ENCODE measurements at places on chromosomes 2 and 18. TPM values are rescaled to one million over a fixed set of nuclear protein-coding genes. Genes with fewer than 3 reads are reported as not detected.

Gene ANKRD29
- total RNA-seq = 0.61 TPM

- peaks cover 74% of the 10 kb centered on the region for H3K4me1 ChIP-seq
- no peak overlapping the region for H3K27ac ChIP-seq
- no peak for DNase-seq
- H3K36me3 ChIP-seq = no peaks in the 10 kb centered on the region
- no peaks in the 10 kb centered on the region for H3K27me3 ChIP-seq
Observed at GRCh38 chr2:120862201-120863060, 126.8 kb downstream of the GLI2 start.

- H3K27ac ChIP-seq = no peak overlapping the region
- H3K36me3 ChIP-seq = peaks cover 15% of the 10 kb centered on the region
- H3K27me3 ChIP-seq = no peaks in the 10 kb centered on the region
Observed at GRCh38 chr2:189834059-189834458, 49.8 kb downstream of the PMS1 start.

DNA sequence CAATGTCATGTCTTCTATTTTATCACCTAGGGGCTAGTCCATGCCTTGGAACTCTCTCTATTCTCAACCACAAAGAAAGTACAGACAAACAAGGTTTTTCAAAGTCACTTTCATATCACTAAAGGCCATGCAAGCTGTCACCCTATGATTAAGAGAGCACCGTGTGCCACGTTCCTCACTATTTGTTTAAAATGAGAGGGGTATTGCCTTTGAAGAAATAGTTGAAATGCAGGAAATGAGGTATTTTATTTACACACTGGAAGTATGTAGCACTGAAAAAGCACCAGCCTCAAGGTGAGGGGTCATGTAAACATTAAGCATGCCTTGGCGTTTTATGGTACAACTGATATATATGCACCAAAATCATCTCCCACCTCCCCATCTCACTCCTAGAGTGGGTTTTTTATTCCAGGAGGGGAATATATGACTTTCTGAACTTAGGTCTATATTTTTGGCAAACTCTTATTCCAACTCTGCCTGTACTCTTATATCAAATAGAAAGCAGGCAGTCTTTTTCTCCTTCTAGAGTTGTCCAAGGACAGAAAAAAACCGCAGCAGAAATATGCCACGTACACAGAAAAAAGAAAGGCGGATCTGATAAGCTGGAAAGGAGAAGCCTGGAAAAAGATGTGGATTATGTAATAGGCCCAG lies 53.5 kb downstream of the VSNL1 start:
- H3K36me3 ChIP-seq = no peaks in the 10 kb centered on the region
- H3K4me3 ChIP-seq = no peak overlapping the region
- no peaks in the 10 kb centered on the region for H3K27me3 ChIP-seq
- H3K27ac ChIP-seq = no peak overlapping the region
- no peaks in the 10 kb centered on the region for H3K4me1 ChIP-seq

DNA sequence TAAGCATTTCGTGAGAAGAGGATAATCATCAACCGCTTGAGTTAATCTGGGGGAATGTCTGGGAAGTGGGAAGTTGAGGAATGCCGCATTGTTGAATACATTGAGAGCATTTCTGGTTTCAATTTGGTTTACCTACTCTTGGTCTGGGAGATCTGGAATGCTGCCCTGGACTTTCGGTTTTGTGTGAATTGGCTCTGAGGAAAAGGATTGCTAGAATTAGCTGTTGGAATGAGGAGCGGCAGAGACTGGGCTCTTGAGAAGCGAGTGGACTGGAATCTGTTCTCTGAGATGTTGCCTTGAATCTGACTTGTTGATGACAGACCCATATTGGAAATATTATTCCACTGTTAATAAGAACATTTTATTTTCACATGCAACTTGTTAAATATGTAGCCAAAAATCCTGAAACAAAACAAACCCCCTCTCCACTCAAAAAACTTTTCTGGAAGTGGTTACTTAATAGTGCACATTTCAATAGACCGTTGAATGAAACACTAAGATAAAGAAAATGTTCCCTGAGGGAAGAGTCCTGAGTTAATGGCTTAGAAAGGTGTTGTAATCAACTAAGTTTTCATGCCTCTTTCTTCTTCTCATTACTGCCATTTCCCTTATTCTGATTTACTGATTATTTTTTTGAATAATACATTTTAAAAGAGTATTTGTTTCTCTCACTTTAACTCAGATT lies 50.8 kb downstream of the PTPRM start:
- peaks cover 12% of the 10 kb centered on the region for H3K4me1 ChIP-seq
- no peak for DNase-seq
- H3K27ac ChIP-seq = no peak overlapping the region
- no peak overlapping the region for H3K4me3 ChIP-seq
- H3K27me3 ChIP-seq = no peaks in the 10 kb centered on the region

- no peaks in the 10 kb centered on the region for H3K36me3 ChIP-seq
- H3K4me3 ChIP-seq = no peak overlapping the region
- peaks cover 4% of the 10 kb centered on the region for H3K4me1 ChIP-seq
- H3K27me3 ChIP-seq = no peaks in the 10 kb centered on the region
- H3K27ac ChIP-seq = no peak overlapping the region
Observed at GRCh38 chr2:27006602-27007415, 26.0 kb upstream of the TMEM214 start.

Data from neural crest cell (in vitro differentiated cells).